Bronchus fibroblast of lung (primary cell): ENCODE measurements at places on chromosomes 5 and 9. TPM values are rescaled to one million over a fixed set of nuclear protein-coding genes. Genes with fewer than 3 reads are reported as not detected.

NRARP gene
- 0.45 and 1.7 TPM in 2 replicates for total RNA-seq

SLIT3 gene
- 0.15 and 0.34 TPM in 2 replicates for total RNA-seq

LEAP2 gene
- 0.34 and 0.45 TPM in 2 replicates for total RNA-seq

SPINK4 gene
- not detected in 2 replicates for total RNA-seq

ERGIC1 gene
- 162 and 168 TPM in 2 replicates for total RNA-seq

NEUROG1 gene
- total RNA-seq, result not detected in 2 replicates

CCL27 gene
- total RNA-seq, result not detected in 2 replicates

CDHR2 gene
- total RNA-seq, result not detected in 2 replicates

RASEF gene
- under 0.01 TPM in 1 of 2 replicates, not detected in the other for total RNA-seq

ANKRD34B gene
- not detected in 2 replicates for total RNA-seq

TLR4 gene
- not detected in 2 replicates for total RNA-seq

ADAMTSL1 gene
- 35.8 and 39.1 TPM in 2 replicates for total RNA-seq

KLHL3 gene
- total RNA-seq, result 0.67 and 1.0 TPM in 2 replicates

BRIX1 gene
- total RNA-seq, result 27.5 and 33.0 TPM in 2 replicates

FAM151B gene
- 1.2 and 3.1 TPM in 2 replicates for total RNA-seq

DMGDH gene
- 0.89 and 2.5 TPM in 2 replicates for total RNA-seq

HSPB3 gene
- not detected in 2 replicates for total RNA-seq

CLINT1 gene
- total RNA-seq, result 62.0 and 68.1 TPM in 2 replicates

MYO10 gene
- 15.6 and 16.8 TPM in 2 replicates for total RNA-seq

CDK9 gene
- total RNA-seq, result 17.8 and 23.2 TPM in 2 replicates

MUSK gene
- 0.15 and 0.17 TPM in 2 replicates for total RNA-seq

NR2F1-AS1 gene
- total RNA-seq, result 8.4 and 10.3 TPM in 2 replicates

CTNND2 gene
- total RNA-seq, result not detected in 2 replicates

ZDHHC11B gene
- total RNA-seq, result not detected in 2 replicates

PCDHGB3 gene
- 0.45 and 0.50 TPM in 2 replicates for total RNA-seq
